ENCODE measurements at places on chromosomes 7 and 10. TPM values are rescaled to one million over a fixed set of nuclear protein-coding genes. Genes with fewer than 3 reads are reported as not detected.

DNA sequence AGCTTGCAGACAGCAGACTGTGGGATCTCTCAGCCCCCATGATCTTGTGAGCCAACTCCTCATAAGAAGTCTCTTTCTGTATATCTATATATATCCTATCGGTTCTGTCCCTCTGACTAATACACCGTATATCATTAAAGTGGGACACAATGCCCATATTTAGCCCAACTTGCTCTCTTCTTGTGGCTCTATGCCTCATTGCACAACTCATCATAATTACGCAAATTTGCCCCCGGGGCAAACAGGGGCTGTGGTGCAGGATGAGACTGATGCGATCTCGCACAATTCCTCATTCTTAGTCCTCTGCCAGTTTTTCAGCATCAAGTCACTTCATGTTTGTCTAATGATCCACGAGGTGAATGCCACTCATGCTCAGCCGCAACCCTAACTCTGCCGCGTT, 183.2 kb downstream of the PRPF18 start:
- H3K27me3 ChIP-seq = no peaks in the 10 kb centered on the region
- no peak overlapping the region for H3K27ac ChIP-seq

DNA sequence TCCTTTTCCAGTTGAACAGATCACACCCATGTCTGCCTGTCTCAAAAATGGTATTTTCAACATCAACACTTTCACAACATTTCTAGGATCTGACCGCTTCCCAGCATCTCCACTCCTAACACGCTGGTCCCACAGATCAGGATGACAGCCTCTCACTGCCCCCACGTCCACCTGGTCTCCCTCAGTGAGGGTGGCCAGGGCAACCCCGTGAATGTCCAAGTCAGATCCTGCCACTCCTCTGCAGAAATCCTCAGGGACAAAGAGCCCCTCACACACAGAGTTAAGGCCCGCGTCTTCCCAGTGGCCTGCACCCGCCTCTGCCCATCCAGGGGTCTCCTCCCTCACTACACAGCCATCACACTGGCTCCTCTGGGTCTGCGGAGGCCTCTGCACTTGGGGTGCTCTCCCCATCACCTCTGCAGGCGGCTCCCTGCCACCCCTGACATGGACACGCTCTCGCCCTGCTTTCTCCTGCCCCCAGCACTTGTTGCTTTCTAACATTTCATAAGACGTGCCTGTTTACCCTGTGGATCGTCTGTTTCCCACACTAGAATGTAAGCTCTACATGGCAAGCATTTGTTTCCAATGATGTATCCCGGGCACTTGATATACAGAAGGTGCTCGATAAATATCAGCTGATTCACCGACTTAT, 20.0 kb downstream of the GNA12 start:
- H3K4me3 ChIP-seq = no peak overlapping the region
- peaks cover 1% of the 10 kb centered on the region for H3K36me3 ChIP-seq
- no peak for DNase-seq
- H3K4me1 ChIP-seq = peaks cover 85% of the 10 kb centered on the region

GRCh38 chr7:128172963-128173362, 68.1 kb upstream of the LEP start:
- H3K27ac ChIP-seq = no peak overlapping the region
- H3K4me1 ChIP-seq = no peaks in the 10 kb centered on the region
- H3K4me3 ChIP-seq = no peak overlapping the region
- H3K27me3 ChIP-seq = peaks cover 57% of the 10 kb centered on the region

C10orf67 gene
- not detected for total RNA-seq

Data from HepG2 (cell line).